ENCODE measurements at places on chromosomes 7 and 10.

GRCh38 chr10:123906296-123906695 lies 14.7 kb upstream of the CPXM2 start:
- DNase-seq = no peak
- peaks cover 4% of the 10 kb centered on the region for H3K4me1 ChIP-seq
- no peak overlapping the region for H3K27ac ChIP-seq
- no peak overlapping the region for H3K4me3 ChIP-seq
- peaks cover 38% of the 10 kb centered on the region for H3K27me3 ChIP-seq
- no peaks in the 10 kb centered on the region for H3K36me3 ChIP-seq

- no peak overlapping the region for H3K27ac ChIP-seq
- no peak for DNase-seq
- no peak overlapping the region for H3K4me3 ChIP-seq
- H3K36me3 ChIP-seq = no peaks in the 10 kb centered on the region
These were observed 26.9 kb upstream of the SLC29A4 start for GRCh38 chr7:5255832-5256231.

DNA sequence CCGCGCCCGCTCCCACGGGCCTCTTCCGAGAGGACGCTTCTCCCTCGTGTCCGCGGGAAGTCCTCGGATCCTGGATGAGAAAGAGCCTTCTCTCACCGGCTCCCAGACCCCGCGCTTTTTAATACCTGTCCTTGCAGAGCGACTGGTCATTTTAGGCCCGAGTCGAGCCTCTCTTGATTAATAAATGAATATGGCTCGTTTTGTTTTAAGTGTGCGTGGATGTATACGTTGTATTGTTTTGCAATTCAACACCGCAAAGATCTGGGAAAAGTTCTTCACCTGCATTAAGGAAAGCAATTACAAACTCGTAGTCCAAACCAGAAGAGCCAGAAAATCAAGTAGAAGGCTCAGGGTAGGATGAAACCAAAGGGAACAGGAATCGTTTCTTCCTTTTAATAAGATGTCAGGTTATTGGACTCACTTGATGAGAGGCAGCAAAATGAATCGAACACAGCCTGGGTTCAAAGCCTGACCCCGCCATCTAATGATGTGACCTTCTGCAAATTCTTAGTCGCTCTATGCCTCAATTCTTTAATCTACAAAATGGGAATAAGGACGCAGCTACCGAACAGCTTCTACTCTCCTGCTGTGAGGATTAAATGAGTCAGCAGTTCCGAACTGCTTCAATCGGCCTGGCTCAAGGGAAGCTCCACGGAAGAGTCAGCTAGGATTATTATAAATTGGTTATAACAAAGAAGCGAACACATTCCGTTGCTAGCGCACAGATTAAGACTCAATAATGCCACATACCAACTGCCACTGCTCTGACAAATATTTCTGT lies 277.8 kb upstream of the NEBL start:
- peaks cover 45% of the 10 kb centered on the region for H3K27me3 ChIP-seq
- no peaks in the 10 kb centered on the region for H3K36me3 ChIP-seq
- no peak for DNase-seq
- H3K4me3 ChIP-seq = peak overlapping the region; percentile 34
- peaks cover 3% of the 10 kb centered on the region for H3K4me1 ChIP-seq
- H3K27ac ChIP-seq = no peak overlapping the region

DNA sequence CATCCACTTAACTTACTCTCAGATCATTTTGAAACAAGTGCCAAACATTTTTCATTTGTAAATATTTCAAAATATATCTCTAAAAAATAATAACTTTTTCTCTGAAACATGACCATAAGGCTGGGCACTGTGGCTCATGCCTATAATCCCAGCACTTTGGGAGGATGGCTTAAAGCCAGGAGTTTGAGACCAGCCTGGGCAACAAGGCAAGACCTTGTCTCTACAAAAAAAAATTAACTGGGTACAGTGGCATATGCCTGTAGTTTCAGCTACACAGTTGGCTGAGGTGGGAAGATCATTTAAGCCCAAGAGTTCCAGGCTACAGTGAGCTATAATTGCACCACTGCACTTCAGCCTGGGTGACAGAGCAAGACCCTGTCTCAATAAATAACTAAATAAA lies 36.4 kb downstream of the USP54 start:
- no peaks in the 10 kb centered on the region for H3K27me3 ChIP-seq
- no peak for DNase-seq
- no peak overlapping the region for H3K4me3 ChIP-seq
- H3K27ac ChIP-seq = no peak overlapping the region

GRCh38 chr7:137931823-137932222 lies 70.1 kb downstream of the CREB3L2 start:
- DNase-seq = no peak
- no peak overlapping the region for H3K4me3 ChIP-seq
- peak overlapping the region; percentile 97 for H3K27ac ChIP-seq

DNA sequence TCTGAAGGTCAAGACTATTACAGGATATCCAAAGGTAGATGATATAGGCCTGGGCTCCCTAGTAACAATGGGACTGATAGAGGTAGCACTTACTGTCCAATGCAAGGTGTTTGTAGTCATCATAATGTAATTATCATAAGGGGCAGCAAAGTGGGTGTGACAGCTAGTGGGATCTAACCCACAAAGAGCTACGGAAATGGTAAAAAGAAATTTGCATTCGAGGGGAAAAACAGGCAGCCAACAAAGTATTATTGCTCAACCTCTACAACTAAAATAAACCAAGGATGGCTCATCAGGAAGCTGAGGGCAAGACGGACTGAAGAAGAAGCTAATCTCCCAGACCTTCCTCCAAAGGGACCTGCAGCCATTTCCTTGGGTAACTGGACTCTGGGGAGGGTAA lies 211.0 kb downstream of the WDR11 start:
- no peaks in the 10 kb centered on the region for H3K36me3 ChIP-seq
- DNase-seq = no peak
- peaks cover 7% of the 10 kb centered on the region for H3K27me3 ChIP-seq
- H3K4me1 ChIP-seq = no peaks in the 10 kb centered on the region

All from effector memory CD8-positive, alpha-beta T cell (primary cell).